Stimulated activated CD4-positive, alpha-beta T cell treated with anti-CD3 and anti-CD28 coated beads, Interleukin-12 subunit alpha, Interleukin-12 subunit beta, amount 100 ng/mL, for 4 hours (primary cell): ENCODE measurements at places on chromosomes 13 and 19.

DNA sequence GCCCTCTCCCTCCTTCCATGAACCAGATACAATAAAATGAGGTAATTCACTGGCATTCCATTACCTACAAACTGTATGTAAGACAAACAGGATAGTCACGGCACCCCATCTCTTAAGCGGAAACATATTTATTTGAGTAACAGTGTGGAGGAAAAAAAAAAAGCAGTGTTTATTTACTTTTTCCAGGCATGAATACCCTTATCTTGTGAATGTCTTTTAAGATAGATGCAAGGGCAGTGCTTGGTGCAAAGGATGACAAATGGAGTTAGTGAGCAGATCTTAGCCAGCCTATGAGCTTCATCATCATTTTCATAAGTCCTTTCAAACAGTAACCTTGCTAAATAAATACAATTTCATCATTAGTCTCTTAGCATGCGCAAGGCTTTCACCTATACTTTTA is 1661.8 kb upstream of the SPRY2 start:
- DNase-seq: no peak

GRCh38 chr13:46288570-46289259 is 77.0 kb downstream of the LRRC63 start:
- DNase-seq: no peak

- DNase-seq: no peak
Observed at GRCh38 chr13:24644036-24644435, 36.2 kb upstream of the ATP12A start.

GRCh38 chr19:13952931-13953531 is 722 bp downstream of the DCAF15 start:
- DNase-seq: no peak
